ENCODE measurements at places on chromosomes 12 and 14.

DNA sequence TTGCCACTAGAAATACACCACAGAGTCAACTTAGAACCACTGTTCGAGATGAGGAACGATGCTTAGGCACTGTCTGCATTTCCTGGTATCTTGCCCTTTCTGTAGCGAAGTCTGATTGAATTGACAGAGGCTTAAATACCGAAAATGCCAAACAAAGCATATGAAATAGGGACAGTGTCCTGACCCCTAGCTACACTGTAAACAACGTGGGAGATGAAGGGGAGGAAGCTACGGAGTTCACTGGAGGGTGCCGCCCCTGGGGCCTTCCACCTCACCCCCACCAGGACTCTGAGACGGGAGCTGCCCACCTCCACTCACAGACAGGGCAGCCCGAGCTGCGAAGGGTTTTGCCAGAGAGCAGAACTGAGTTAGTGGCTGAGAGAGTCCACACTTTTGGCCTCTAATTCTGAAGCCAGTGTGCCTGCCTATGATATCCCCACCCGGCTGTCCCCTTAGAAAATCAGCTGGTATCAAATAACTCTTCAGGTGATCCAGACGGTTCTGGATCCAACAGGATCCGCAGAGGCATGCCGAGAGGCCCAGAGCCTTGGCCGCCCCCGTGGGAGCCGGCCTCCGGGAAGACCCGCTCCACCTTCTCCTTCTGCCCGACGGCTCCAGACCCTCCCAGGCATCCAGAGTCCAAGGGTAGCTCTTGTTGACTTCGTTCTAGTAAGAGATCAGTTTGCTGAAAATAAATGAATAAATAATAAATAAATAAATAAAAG is 230.7 kb upstream of the DIO3 start:
- DNase-seq = no peak

GRCh38 chr14:104182857-104183425 is 44.6 kb downstream of the KIF26A start:
- DNase-seq = no peak

GRCh38 chr14:89425931-89426330 is 8.9 kb upstream of the FOXN3 start:
- DNase-seq = no peak

- no peak for DNase-seq
Measured at GRCh38 chr14:62885451-62885850, 159.8 kb downstream of the KCNH5 start.

DNA sequence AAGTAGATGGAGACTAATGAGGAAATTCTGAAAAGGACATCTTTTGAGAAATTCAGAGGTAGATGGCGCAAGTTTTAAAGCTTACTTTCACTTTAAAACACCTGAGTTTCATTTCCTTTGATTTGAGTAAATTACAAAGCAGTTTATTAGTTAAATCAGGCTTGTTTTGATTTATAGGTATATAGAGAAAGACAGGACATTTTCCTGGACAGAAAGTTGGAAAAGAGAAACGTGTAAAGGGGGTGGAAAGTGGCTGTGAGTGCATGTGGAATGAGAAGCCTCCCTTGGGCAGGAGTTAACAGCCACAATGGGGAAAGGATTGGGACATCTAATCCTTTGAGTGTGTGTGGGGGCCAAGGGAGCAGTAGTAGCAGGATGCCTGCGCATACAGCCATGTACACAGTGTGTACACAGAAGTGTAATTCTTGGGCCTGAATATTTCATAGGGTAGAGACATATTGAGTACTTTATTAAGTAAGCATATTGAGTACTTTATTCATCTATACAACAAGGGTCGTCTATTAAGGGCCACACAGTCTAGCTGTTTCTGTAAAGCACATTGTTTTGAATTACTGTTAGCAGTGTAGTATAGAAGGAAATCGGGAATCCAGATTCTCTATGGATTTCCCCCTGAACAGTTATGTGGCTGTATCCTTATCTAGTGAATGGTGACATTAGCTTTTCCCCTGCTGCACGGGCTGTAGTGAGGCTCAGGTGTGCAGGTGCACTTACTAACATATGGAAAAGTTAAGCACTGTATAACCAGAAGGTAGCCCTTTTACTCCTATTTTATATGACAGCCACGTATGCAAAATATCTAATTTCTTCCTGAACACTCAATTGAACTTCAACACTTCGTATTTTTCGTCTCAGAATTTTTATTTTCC is 19.1 kb downstream of the MARK3 start:
- DNase-seq = no peak

- DNase-seq = no peak
Measured at GRCh38 chr14:85214471-85214870, 315.5 kb upstream of the FLRT2 start.

- DNase-seq = no peak
Measured at GRCh38 chr14:33369041-33369440, 430.4 kb downstream of the NPAS3 start.

- DNase-seq = no peak
Measured at GRCh38 chr14:84825481-84826251, 704.3 kb upstream of the FLRT2 start.
